ENCODE measurements at places on chromosomes 11 and 22.

- peak; percentile 28 for DNase-seq
These were observed 22.1 kb downstream of the LMO2 start for GRCh38 chr11:33869481-33870422.

DNA sequence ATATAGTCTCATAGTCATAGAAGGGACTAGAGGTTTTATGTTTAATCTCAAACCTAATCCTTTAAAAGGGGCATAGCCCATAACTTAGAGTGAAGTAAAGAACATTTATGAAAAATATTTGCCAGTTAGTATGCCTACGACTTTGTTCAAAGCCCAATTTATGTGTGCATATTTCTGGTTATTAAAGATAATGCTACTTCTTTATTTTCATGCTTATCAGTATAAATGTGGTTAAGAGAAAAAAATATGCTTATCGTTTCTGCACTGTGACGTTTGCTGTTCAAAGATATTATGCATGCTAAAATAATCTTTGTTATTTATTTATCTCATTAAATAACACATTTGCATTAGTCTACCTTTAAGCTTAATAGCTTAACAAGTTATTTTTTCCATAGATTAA lies 343.9 kb downstream of the DYNC2H1 start:
- no peak for DNase-seq

GRCh38 chr11:86818462-86819192 lies 18.3 kb downstream of the PRSS23 start:
- DNase-seq, result peak; percentile 70

DNA sequence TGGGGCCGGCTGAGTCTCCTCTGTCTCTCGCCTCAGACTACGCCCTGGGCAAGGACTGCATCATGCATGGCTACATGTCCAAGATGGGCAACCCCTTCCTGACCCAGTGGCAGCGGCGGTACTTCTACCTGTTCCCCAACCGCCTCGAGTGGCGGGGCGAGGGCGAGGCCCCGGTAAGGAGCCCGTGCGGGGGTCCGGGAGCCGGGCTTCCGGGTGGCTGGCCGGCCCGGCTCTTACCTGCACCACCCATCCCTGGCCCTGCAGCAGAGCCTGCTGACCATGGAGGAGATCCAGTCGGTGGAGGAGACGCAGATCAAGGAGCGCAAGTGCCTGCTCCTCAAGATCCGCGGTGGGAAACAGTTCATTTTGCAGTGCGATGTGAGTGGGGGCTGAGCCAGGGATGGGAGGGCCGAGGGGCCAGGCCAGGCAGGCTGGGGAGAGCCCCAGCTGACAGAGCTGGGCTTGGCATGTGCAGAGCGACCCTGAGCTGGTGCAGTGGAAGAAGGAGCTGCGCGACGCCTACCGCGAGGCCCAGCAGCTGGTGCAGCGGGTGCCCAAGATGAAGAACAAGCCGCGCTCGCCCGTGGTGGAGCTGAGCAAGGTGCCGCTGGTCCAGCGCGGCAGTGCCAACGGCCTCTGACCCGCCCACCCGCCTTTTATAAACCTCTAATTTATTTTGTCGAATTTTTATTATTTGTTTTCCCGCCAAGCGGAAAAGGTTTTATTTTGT lies 4.1 kb upstream of the ANKRD13D start:
- DNase-seq, result no peak

DNA sequence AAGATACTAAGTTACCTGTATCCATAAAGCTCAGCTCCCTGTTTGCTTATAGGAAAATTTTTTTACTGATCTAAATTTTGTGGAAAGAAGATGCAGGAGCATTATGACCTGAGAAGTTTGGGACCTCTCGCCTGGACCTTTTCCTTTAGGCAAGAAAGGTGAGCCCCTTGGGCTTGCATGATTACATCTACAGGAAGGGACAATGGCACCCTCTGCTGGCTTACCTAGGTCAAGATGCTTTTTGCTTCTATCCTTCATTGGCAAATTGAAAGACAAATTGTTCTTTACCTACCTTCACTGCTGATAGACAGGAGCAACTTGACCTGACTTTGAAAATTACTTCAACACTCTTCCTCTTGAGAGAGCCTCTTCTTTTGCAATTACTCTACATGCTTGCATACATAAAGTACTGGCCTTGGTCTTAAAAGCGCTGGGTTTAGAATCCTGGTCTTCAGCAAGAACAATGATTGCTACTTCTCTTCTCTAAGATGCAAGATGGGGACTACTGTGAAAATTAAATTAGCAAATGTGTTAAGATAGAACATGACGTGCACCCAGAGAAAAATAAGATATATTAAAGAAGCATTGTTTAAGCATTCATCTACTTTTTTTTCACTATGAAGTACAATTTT lies 147.2 kb downstream of the TRPC6 start:
- peak; percentile 32 for DNase-seq

DNA sequence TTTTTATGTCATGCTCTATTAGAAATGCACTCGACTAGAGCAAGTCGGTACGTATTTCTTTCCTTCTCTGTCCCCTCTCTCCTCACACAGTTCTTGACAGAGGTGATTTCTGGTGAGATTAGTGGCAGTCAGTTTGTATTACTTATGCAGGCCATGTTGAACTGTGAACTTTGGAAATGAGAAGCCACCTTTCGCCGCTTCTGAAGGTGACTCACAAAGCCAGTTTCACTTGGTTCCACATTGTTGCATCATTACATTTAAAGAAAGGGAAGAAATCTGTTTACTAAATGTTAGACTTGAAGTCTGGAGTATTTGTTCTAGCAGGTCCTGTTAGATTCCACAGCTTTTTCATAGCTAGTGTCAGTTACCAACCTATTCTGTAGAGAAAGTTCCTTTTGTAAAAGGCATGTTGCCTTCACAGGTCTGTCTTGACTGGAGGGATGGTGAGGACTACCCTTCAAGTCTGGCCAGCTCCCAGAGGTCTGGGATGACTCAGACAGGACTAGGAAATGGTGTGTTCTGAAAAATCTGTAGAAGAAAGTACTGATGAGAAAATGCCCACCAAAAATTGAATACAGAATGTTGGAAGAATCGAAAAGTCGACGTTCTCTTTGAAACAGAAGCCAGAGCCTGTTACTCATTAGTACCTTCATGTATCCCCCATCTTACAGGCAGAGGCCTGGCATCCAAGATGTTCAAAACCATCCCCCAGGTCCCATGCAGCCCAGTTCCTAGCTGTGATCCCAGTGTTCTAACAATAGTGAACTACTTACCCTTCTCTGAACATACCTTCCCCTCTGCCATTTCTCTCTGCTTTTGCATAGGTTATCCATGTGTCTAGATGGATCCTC lies 181.4 kb downstream of the DBX1 start:
- DNase-seq, result peak; percentile 74

- no peak for DNase-seq
These were observed 167.0 kb upstream of the B3GAT1 start for GRCh38 chr11:134578807-134579723.

- no peak for DNase-seq
These were observed 37.1 kb downstream of the NECTIN1 start for GRCh38 chr11:119691701-119692539.

DNA sequence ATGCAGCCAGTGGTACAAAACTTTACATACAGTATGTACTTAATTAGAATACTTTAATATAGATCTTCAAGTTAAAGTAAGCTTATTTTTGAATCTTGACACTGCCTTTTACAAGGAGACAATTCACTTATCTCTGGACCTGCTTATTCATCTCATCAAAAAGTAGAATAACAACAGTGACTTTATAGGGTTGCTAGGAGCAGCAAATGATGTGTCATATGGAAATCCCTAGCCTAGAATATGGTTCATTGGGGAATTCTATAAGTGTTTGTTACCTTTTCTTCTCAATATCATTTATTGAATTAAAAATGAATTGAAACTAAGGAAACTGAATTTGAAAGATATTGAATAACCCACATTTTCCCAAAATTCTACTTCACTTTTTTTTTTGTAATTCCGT lies 45.0 kb upstream of the FIBIN start:
- DNase-seq, result no peak

DNA sequence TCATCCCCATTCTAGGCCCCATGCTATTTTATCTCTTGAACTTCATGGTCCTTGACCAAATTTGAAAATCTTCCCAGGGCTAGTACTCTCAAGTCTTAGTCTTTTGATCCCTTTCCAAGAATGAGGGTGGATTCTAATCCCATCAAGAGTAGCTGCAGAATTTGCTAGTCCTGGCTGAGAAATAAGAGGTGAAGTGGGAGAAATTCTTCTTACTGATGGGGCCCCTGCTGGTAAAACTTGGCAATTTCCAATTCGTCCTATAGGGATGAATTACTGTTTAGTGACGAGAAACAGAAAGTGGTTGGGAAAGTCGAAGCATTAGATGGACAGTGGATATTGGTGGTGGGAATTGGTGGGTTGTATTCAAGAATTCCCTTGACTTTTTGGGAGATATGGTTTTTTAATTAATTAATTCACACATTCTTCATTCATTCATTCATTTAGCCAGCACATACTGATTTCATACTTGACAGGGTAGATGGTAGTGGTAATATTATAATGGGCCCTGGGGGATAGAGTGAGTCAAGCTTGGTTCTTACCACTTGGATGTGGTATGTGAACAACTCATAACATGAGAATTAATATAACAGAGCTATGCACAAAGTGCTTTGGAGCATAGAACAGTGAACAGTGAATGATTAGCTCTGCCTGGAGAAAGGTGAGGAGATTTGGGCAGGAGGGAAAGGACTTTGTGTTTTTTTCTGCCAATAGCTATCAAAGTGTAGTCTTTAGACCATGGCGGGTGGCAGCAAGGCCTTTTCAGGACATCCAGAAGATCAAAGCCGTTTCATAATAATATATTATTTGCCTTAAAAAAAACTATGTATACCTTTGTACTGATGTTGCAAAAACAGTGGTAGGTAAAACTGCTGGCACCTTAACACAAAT lies 103.8 kb downstream of the STIM1 start:
- DNase-seq, result peak; percentile 90

DNA sequence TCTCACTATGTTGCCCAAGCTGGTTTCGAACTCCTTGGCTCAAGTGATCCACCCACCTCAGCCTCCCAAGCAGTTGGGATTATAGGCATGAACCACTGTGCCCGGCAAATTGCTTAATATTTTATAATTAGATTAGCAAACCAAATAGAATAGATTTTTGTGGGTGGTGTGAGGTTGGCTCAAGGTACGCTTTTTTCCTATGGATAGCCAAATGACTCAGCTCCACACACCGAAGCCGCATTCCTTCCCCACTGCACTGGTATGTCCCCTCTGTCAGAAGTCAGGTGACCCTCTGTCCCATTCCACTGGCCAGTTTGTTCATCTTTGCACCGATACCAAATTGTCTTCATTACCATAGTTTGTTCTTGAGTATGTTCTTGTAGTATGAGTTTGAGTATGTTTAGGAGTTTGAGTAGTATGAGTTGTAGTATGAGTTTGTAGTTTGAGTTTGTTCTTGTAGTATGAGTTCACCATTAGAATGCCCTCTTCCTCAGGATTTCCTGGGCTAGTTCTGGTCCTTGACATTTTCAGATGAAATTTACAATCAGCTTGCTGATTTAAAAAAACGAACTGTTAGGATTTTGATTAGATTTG lies 19.4 kb downstream of the SUSD2 start:
- peak; percentile 24 for DNase-seq

- DNase-seq, result peak; percentile 68
These were observed 23.9 kb upstream of the ZC3H12C start for GRCh38 chr11:110069158-110069737.

- DNase-seq, result no peak
These were observed 54.4 kb downstream of the SLC17A6 start for GRCh38 chr11:22392561-22392960.

DNA sequence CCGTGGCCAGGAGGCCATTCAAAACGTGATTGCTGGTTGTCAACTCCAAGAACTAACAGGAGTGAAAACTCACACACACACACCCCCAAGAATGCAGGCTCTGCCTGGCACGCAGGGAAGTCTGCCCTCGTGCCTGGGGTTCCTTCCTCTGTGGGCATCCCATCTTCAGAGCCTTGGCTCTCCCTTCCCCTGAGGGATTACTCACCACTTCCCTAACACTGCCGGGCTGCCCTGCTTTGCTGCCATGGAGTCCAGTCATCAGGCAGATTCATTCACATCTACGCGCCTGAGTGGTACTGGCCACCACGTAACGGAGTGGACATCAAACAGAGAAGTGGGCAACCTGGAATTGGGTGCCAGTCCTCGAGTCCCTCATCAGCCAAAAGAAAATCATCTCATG lies 120.7 kb upstream of the TMEM45B start:
- DNase-seq, result no peak

DNA sequence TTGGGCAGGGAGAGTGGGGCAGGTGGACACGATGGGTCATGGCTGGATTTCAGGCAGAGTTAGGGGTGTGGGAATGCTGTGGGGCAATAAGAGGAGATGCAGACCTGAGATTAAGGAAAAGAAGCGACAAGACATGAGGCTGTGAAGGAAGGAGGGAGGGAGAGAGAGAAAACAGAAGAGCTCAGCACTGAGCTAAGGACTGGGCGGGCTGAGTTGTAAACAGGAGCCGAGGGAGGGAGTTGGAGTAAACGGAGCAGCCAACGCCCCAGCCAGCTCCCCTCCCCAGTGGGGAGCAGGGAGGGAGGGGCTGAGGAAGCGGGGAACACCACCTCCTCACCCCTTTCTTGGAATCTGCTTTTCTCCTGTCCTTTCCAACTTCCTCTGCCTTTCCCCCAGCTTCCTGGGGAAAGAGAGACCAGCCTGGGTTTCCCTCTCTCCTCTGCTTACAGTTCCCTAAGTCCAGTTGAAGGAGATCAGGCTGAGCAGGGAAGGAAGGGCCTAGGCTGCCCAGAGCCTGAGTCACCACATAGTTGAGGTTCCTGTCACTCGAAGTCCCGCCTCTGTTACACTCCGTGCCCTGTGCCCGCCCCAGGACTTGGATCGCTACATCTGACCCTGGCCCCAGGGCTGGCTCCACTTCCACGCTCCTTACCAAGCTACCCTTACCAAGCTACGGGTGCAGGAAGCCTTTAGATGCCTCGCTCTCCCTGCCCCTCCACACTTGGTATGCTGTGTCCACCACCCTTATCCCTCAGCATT lies 6.7 kb upstream of the AHNAK start:
- peak; percentile 88 for DNase-seq

DNA sequence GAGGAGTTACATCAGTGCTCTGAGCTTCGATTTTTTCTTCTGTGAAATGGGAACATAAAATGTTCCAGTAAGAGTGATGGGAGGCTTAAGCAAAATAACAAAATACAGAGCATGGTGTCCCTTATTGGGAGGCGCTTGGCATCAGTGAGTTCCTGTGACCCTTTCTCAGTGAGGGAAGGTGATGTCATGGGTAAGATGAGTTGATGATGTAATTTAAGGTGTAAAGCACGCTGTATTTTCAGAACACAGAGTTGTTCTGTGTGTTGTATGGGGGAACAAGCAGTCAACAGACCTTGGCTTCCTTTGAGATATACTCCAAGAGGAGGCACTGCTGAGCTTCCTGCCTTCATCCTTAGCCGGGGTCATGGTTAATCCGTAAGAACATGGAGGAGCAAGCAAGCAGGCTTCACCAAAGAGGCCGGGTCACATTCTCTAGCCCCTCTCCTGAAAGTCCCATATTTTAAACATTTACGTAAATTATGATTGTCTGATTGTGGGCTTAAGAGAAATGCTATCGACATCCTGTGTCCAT lies 266.7 kb downstream of the LARGE1 start:
- DNase-seq, result no peak

GRCh38 chr11:65418431-65418680 lies 4.2 kb upstream of the NEAT1 start:
- no peak for DNase-seq

GRCh38 chr11:10360835-10361234 lies 56.0 kb downstream of the ADM start:
- DNase-seq, result no peak

- DNase-seq, result no peak
These were observed 628.5 kb upstream of the FAT3 start for GRCh38 chr11:91596111-91596510.

- no peak for DNase-seq
These were observed 76.4 kb upstream of the SHISAL1 start for GRCh38 chr22:44389181-44389580.

Measured in AG08395 (cell line).